Daoy (cell line): ENCODE measurements at places on chromosomes 3 and 15. TPM values are rescaled to one million over a fixed set of nuclear protein-coding genes. Genes with fewer than 3 reads are reported as not detected.
A peak's percentile ranks its signal among the peaks of the same experiment; 100 is the strongest.

PRR20G gene
- total RNA-seq: not detected in 2 replicates

LYSMD2 gene
- total RNA-seq: 60.3 and 61.0 TPM in 2 replicates

IGSF11 gene
- 0.06 and 0.11 TPM in 2 replicates for total RNA-seq

TRPM1 gene
- not detected in 2 replicates for total RNA-seq

- no peak for DNase-seq
Measured at GRCh38 chr3:151880416-151880690, 6.9 kb downstream of the SUCNR1 start.

DNA sequence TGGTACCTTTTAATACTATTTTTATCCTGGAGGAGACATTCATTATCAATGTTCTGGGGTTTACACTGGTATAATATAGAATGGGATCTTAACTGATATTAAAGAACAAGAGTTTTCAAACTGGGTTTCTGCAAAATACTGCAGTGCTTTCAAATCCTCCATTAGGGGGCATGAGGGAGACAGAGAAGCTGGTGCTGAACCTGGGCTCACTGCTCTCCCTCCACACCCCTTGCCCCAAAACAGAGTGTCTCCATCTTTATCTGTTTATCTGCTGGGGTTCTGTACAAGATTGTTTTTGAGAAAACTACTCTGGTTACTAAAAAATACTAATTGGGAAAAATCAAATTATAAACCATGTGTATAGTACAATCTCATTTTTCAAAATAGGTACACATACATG, 41.7 kb downstream of the CADPS start:
- DNase-seq: peak; percentile 4

DNA sequence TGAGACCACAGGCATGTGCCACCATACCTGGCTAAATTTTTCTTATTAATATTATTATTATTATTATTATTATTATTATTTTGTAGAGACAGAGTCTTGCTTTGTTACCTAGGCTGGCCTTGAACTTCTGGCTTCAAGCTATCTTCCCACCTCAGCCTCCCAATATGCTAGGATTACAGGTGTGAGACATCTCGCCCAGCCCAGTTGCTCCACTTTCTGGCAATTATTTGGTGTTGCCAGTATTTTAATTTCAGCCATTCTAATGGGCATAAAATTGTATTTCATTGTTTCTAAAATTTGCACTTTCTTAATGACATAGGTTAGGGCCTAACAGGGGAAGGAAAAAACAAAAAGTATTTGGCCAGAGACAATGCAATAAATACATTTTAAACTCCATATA, 1217.6 kb upstream of the ALCAM start:
- DNase-seq: no peak

GRCh38 chr3:40584625-40585189, 59.9 kb downstream of the ZNF621 start:
- peak; percentile 76 for DNase-seq

DNA sequence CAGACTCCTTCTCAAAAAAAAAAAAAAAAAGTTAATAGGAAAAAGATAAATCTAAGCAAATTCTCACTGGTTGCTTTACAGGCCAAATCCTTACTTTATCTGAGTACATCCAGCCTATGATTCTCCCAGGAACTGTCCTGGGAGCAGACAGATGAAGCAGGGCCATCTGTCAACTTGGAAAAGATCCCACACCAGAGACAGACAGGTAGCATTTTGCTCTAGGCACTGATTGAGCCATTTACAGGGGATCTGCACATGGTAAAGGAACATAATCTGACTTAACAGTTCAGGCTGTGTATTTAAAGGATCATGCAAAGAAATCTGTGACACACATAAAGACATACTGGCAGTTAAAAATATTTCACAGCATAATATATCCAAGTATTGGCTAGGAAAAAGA, 1006.5 kb downstream of the TBL1XR1 start:
- no peak for DNase-seq

DNA sequence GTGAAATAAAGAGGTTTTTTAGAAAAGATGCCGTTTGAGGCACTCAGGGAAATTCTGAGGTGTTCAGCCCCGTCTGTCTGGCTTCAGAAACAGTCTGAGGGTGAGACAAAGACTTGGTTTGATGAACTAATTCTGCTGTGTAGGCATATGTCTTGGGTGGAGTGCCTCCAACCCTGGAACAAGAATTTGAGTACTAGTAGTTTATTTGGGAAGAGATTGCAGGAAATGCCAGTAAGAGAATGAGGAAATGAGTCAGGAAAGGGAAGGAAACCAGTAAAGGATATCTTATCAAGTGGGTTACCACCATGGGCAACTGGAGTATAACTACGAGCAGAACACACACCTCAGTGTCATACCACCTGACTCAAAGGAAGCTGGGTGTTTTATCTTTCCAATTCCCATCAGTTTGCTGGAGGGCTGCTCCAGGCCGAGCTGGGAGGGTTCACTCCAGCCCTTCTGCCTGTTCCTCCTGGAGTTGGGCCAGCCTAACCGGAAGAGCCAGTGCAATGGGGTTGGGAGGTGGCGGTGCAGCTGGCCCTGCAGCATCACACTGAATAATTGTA, 75.3 kb downstream of the TGFBR2 start:
- DNase-seq: peak; percentile 55

GRCh38 chr15:64636556-64636955, 138.8 kb downstream of the RBPMS2 start:
- no peak for DNase-seq

DNA sequence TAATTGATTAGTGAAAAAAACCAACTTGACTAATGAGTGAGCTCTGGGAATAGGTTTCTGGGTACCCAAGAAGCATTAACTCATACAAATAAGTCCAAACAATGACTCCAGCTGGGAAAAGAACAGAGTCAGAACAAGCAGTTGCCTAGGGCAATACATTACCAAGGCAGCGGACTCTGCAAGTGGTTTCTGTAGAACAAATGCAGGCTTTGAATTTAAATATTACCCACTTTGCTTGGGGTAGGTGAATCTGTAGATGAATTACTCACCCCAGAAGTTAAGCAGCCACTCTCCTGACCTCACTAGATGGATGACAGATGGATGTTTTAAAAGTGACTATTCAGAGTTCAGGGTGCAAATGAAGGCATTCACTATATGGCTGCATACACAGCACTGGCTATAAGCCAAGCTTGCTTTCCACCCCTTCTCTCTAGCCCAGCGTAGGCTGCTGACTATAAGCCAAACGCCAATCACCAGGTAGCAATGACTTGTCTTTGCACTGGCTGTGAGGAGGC, 73.1 kb upstream of the BHLHE40 start:
- peak; percentile 62 for DNase-seq

GRCh38 chr15:70382009-70382749, 284.5 kb upstream of the TLE3 start:
- DNase-seq: no peak

- DNase-seq: no peak
Measured at GRCh38 chr15:68201153-68201878, 3.8 kb downstream of the CALML4 start.

GRCh38 chr15:62112616-62113593, 46.1 kb downstream of the C2CD4A start:
- peak; percentile 90 for DNase-seq
